ENCODE measurements at places on chromosomes 12 and 14. TPM values are rescaled to one million over a fixed set of nuclear protein-coding genes. Genes with fewer than 3 reads are reported as not detected.
A peak's percentile ranks its signal among the peaks of the same experiment; 100 is the strongest.

Gene HAL
- total RNA-seq, result 4.3 TPM

Gene SOX5
- 42.1 TPM for total RNA-seq

Gene COL2A1
- 3.2 TPM for total RNA-seq

Gene PUS1
- 20.9 TPM for total RNA-seq

DNA sequence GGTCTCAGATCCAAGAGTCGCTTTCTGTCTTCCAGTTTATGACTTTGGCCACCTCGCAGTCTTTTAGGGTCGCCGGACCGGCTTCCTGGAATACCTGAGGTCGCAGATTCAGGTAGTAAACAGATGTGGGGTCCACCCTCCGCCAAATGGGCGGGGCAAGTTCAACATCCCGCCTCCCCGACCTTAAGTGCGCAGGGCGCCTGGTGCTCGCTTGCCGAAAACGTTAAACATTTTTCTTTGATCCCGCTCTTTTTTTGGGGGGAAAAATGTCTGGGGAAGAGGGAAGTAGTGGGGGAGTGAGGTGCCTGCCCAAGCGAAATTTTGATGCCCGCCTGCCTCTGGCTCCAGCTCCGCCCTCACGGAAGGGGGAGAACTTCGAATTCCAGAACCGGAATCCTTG, 73.9 kb upstream of the TBX5 start:
- DNase-seq, result no peak
- no peaks in the 10 kb centered on the region for H3K36me3 ChIP-seq
- H3K4me1 ChIP-seq, result no peaks in the 10 kb centered on the region
- peaks cover 66% of the 10 kb centered on the region for H3K27me3 ChIP-seq

GRCh38 chr12:52835271-52836041, 1.3 kb upstream of the KRT79 start:
- no peak for DNase-seq
- H3K4me1 ChIP-seq, result no peaks in the 10 kb centered on the region
- H3K4me3 ChIP-seq, result no peak overlapping the region

DNA sequence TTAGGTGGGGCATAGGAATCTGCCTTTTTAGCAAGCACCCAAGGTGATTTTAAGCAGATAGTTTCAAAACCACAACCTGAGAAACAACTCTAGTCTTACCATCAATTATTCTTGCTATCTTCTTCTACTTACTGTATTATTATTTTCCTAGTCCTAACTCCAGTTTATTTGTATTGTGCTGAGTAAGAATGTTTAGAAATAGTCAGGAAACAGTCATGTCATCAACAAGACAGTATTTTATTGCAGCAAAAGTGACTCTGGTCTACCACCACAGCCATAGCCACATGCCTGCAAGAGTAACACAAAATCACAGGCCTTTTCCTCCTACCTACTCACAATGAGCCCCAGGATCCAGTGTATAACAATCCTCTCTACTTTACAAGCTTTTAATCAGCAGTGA, 46.3 kb upstream of the FLRT2 start:
- DNase-seq, result no peak
- H3K27me3 ChIP-seq, result no peaks in the 10 kb centered on the region

Gene MMP14
- 361 TPM for total RNA-seq

DNA sequence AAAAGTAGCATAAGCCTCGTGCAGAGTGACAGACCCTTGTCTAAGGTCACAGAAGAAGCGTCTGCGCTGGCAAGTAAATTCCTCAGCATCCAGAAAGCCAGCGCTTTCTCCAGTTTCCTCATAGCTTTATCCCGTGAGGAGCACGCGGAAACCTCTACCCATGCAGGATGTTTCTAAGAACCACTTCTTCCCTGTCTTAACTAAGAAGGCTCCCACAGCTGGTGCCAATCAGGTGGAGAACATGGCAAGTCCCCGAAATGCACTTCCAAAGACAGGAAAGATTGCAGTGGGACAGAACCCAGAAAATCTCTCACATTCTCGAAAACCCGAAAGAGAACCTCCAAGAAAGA, 968 bp upstream of the ARID4A start:
- H3K36me3 ChIP-seq, result no peaks in the 10 kb centered on the region
- peak overlapping the region; percentile 98 for H3K4me3 ChIP-seq
- no peak for DNase-seq
- H3K27me3 ChIP-seq, result no peaks in the 10 kb centered on the region
- peaks cover 19% of the 10 kb centered on the region for H3K4me1 ChIP-seq

Gene RACGAP1
- total RNA-seq, result 11.1 TPM

DNA sequence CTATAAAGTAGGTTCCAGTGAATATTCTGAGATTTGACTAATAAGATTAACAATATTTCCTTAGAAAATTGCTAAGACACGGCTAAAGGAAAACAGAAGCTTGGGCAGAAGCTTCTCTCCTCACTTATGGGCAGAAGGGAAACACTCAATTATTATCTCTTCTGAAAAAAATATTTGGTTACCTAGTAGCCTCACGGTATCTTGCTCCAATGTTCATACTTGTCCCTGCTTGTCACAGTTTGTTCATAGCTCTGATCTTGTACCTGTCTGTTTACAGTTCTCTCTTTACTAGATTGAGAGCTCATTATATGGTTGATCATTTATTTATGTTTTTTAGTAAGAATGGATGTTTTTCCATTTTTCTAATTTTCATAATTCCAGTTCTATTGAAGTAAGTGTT, 458.0 kb upstream of the ATP2B1 start:
- H3K27ac ChIP-seq, result no peak overlapping the region
- no peak for DNase-seq
- H3K4me3 ChIP-seq, result no peak overlapping the region
- H3K36me3 ChIP-seq, result no peaks in the 10 kb centered on the region
- no peaks in the 10 kb centered on the region for H3K4me1 ChIP-seq

DNA sequence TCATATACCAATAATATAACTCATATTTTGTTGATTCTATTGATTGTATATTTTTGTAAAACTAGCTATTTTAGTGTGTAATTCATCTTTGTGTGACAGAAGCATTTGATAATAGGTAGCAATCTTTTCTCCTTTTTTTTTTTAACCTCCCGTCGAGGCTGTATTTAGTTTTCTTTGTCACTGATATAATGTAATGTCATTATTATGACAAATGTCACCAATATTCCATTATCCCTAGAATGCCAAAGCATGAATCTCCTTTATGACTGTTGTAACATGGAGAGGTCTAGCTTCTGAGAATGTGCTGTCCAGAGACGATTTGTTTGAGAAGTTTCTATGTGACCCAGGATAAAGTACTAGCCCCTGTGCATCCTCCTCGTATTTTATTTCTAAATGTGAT, 639.0 kb upstream of the ATXN7L3B start:
- no peaks in the 10 kb centered on the region for H3K4me1 ChIP-seq
- no peaks in the 10 kb centered on the region for H3K27me3 ChIP-seq
- H3K4me3 ChIP-seq, result no peak overlapping the region
- H3K27ac ChIP-seq, result no peak overlapping the region
- no peak for DNase-seq
- H3K36me3 ChIP-seq, result no peaks in the 10 kb centered on the region

Gene TMEM132C
- 7.2 TPM for total RNA-seq
